ENCODE measurements at places on chromosomes 4 and X.

DNA sequence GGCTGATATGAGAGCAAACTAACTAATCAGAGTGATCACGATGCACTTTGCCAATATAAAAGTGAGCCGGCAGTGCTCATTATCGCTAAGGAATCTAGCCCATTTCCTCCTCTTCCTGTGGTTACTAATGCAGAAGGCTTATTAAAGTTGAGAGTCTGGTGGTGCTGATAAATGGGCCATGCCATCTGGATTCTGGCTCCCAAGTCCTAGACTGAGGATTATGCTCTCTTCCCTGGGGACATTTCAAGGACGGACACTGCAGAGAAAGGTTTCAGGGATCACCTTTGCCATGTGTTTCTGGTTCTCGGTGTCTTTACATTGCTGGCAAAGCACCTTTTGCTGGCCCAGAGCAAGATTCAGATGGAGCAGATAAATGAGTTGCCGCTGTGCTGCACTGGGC, 85.3 kb downstream of the RTL5 start:
- DNase-seq = no peak

DNA sequence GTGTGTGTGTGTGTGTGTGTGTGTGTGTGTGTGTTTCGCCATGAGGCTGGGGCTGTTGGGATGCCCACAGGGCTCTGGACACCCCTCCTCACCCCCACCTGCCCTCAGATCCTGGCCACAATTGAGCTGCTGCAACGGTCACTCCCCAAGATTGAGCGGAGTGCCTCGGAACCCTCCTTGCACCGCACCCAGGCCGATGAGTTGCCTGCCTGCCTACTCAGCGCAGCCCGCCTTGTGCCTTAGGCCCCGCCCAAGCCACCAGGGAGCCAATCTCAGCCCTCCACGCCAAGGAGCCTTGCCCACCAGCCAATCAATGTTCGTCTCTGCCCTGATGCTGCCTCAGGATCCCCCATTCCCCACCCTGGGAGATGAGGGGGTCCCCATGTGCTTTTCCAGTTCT, 10.2 kb downstream of the ARAF start:
- no peak for DNase-seq

GRCh38 chr4:88010966-88011365, 3.5 kb downstream of the PKD2 start:
- no peak for DNase-seq

- DNase-seq = no peak
Observed at GRCh38 chr4:16461362-16461761, 235.1 kb upstream of the TAPT1 start.

Measured in uterus (tissue), 4 donors.